ENCODE measurements at places on chromosomes 1 and 21. TPM values are rescaled to one million over a fixed set of nuclear protein-coding genes. Genes with fewer than 3 reads are reported as not detected.

Gene KCNA2
- not detected for total RNA-seq

Gene OR2L3
- not detected for total RNA-seq

Gene ALG14
- 13.0 TPM for total RNA-seq

Gene OR2AK2
- not detected for total RNA-seq

Gene RYR2
- not detected for total RNA-seq

Gene RSPO1
- 0.22 TPM for total RNA-seq

Gene FAM163A
- total RNA-seq, result not detected

Gene TACSTD2
- 1.5 TPM for total RNA-seq

Gene CAPZB
- total RNA-seq, result 229 TPM

Gene TRAF3IP3
- not detected for total RNA-seq

Gene NHLH2
- not detected for total RNA-seq

Gene RGS4
- 27.9 TPM for total RNA-seq

Gene NUF2
- total RNA-seq, result 11.8 TPM

Gene MYCL
- 0.32 TPM for total RNA-seq

Gene GBP4
- not detected for total RNA-seq

Gene GSTM5
- total RNA-seq, result 2.4 TPM

Gene SARS1
- total RNA-seq, result 365 TPM

Gene ANKRD35
- 0.65 TPM for total RNA-seq

Gene GPR25
- total RNA-seq, result not detected

Gene EXTL1
- total RNA-seq, result 3.4 TPM

Gene FOXD2
- 0.43 TPM for total RNA-seq

Gene AADACL4
- not detected for total RNA-seq

Gene ACOT11
- total RNA-seq, result 4.8 TPM

Gene FLG2
- total RNA-seq, result not detected

Gene MFAP2
- 189 TPM for total RNA-seq

Gene PEAR1
- total RNA-seq, result 2.2 TPM

Gene BTG3
- 15.6 TPM for total RNA-seq

Gene CFAP126
- not detected for total RNA-seq

Gene TNFRSF4
- not detected for total RNA-seq

Gene INSRR
- not detected for total RNA-seq

Gene ZBTB21
- total RNA-seq, result 10.7 TPM

Gene STYXL2
- total RNA-seq, result not detected

Gene KCNJ6
- total RNA-seq, result 0.13 TPM

Gene S100A7A
- total RNA-seq, result not detected

Gene KIF2C
- 14.2 TPM for total RNA-seq

Gene SPRR5
- not detected for total RNA-seq

Gene PLPPR5
- not detected for total RNA-seq

Gene PSMA5
- total RNA-seq, result 53.7 TPM

Data from GM23248 (cell line).